ENCODE measurements at places on chromosomes 13 and 19.

GRCh38 chr19:2544576-2545415 lies 68.9 kb downstream of the GADD45B start:
- no peak for DNase-seq

GRCh38 chr13:106417467-106418110 lies 117.9 kb downstream of the EFNB2 start:
- DNase-seq, result no peak

DNA sequence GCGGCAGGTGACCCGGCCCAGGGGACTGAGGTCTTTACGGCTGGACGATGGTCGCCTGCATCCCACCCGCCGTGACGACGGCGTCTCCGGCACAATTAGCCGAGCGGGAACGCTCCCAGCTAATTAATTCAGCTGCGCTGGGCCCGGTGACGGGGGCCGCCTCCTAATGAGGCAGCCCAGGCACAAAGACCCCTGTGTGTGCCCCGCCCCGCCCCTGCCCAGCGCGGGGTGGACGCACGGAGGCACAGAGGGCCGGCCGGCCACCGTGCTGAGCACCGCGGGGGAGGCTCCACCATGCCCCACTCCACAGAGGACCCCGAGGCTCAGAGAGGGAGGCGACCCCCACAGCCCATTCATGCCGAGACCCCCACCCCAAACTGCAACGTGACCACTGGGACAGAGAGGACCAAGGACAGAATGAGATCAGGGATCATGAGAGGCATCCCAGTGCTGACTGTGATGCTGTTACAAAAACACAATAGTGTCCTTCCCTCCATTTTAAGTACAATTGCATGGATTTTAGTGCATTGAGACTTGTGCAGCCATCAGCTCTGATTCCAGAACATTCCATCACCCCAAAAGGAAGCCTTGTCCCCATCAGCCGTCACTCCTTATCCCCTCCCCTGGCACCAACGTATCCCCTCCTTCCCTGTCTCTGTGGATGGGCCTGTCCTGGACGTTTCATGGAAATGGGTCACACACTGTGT lies 17.0 kb downstream of the EFNA2 start:
- DNase-seq, result no peak

GRCh38 chr13:52812941-52813340 lies 35.5 kb downstream of the PCDH8 start:
- no peak for DNase-seq

DNA sequence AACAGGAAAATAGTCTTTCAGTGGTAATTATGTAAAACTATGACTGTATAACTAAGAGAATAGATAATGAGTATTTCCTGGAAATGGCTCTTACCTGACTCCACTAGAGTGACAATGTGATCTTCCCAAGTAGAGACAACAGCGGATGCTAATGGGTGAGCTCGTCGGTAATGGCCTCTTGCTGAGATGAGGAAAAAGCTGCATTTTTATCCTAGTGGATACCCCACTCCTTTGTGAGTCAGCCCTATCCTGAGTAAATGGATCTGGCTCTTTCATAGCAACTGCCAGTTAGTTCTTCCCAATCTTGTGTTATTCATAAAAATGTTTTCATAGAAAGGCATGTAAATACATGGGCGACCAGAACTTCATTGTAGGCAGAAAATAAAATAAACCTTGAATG lies 299.5 kb downstream of the NALCN start:
- DNase-seq, result no peak

DNA sequence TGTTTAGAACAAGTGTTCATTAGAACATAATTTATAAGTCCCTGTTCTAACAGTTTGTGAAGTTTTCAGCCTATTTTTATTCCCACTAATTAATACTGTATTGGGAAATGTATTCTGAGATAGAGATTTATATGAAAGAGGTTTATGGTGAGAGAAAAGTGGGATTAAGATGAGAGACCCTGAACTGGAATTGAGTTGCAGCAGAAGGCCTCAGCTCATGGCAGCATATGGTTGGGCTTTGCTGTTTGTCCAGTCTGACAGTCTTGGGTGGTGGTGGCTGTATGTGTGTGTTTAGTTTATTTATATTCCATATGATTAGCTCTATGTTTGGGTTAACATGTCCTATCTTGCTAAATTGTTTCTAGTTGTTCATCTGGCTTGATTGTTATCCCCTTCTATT lies 575.1 kb downstream of the SLITRK5 start:
- DNase-seq, result no peak

DNA sequence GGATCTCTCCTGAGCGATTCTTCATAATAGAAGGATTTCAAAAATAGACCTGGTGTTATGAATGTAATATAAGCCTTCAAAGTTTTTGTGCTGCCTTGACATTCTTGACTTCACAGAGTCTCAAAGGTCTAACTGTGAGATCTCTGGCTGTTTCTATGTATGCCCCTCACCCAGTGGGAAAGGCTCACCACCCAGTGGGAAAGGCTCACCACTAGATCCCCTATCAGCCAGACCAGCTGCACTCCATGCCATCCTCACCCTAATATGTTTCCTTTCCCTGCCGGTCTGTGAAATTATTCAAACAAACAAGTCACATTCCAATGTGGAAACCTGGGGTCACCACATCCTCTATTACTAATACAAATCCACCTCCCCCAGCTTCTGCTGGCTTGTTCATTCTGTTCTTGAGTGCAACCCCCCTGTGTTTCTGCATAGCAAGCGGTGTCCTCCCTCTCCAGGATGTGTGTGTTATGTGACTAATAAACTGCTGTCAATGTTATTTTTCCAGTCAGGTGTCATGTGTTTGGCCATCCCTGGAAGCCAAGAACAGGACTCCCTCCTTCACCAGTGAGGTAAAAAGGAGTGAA lies 13.8 kb upstream of the SLITRK1 start:
- DNase-seq, result no peak
